ENCODE measurements at places on chromosomes 13 and 19.

GRCh38 chr13:50529154-50529882, 314.2 kb downstream of the DLEU7 start:
- no peak for DNase-seq

GRCh38 chr13:113813749-113814434, 50.0 kb downstream of the GAS6 start:
- DNase-seq: no peak

GRCh38 chr13:91132786-91133185, 214.7 kb upstream of the MIR17HG start:
- no peak for DNase-seq

DNA sequence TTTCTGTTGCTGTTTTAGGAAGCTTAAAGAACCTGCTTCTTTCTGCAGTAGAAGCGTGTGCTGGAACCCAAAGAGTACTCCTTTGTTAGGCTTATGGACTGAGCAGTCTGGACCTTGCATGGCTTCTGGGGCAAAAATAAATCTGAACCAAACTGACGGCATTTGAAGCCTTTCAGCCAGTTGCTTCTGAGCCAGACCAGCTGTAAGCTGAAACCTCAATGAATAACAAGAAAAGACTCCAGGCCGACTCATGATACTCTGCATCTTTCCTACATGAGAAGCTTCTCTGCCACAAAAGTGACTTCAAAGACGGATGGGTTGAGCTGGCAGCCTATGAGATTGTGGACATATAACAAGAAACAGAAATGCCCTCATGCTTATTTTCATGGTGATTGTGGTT, 103.1 kb downstream of the TNFRSF19 start:
- no peak for DNase-seq

- DNase-seq: no peak
These were observed 10.1 kb downstream of the PRR36 start for GRCh38 chr19:7863971-7864689.

GRCh38 chr13:22848539-22849052, 332.2 kb upstream of the SGCG start:
- DNase-seq: no peak

GRCh38 chr19:6862673-6863078, 24.7 kb upstream of the ADGRE1 start:
- peak; percentile 89 for DNase-seq

DNA sequence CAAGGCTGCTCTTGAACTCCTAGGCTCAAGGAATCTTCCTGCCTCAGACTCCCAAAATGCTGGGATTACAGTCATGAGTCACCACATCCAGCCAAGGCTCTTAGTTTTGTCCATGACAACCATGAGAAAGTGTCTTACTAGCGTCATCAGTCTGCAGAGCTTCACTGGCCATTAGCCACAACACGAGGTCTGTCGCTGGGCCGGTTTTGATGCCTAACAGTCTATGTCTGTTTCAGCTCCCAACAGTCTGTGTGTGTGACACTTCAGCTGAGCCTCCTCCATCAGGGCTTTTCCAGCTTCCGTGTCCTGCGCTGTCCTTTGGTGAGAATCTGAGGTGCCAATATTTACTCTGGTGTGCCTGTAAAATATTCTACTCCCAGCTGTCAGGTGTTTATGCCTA, 47.6 kb downstream of the CEP89 start:
- no peak for DNase-seq

DNA sequence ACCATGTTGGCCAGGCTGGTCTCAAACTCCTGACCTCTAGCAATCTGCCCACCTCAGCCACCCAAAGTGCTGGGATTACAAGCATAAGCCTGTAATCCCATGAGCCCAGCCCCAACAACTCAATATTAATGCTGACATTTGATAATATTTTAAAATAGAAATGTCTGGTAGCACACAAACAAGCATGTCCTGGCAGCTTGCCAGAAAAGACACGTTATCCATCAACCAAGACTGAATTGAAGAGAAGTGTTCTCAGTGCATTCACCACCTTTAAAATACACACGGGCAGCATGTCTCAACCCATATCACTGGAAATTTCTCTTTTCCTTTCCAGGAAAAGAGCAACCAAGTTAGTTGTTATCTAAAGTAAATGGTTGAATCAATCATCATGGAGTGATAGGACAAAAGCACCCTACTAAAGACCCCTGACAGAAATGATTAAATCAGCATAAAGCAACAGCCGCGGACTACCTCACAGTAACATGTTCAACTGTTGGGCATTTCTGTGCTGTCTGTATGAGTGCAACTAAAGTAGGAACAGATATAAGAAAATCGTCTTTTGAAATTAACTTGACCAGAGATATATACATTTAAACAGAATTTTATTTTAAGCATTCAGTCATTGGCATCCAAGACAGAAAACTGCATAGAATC, 25.0 kb downstream of the LHFPL6 start:
- DNase-seq: no peak

- no peak for DNase-seq
These were observed 207.0 kb downstream of the SLITRK6 start for GRCh38 chr13:85592211-85592610.

- no peak for DNase-seq
These were observed 713.5 kb downstream of the DIAPH3 start for GRCh38 chr13:59450229-59450628.

GRCh38 chr13:29594303-29594709, 1.2 kb downstream of the SLC7A1 start:
- peak; percentile 42 for DNase-seq

- DNase-seq: no peak
These were observed 616 bp downstream of the PINLYP start for GRCh38 chr19:43575955-43576878.

- DNase-seq: no peak
These were observed 26.0 kb downstream of the SLC7A1 start for GRCh38 chr13:29569253-29570050.

DNA sequence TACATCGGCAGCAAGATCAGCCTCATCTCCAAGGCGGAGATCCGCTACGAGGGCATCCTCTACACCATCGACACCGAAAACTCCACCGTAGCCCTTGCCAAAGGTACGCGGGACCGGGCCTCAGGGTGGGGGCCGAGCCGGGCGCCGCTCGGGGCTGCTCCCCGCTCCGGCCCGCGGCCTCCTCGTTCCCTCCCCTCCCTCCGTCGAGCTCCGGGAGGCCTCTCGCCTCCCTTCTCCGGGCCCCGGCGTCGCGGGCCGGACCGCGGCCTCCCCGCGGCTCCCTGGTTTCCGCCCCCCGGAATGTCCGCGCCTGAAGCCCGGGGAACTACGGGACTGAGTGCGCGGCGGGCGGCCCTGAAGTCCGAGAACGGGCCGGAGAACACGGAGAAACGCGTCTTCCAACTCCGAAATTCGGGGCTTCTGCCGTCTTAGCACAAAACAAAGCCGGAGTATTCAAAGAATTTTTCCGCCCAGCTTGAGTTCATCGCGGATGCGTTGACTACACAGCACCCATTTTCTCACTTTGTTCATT, 423 bp downstream of the LSM14A start:
- no peak for DNase-seq

- DNase-seq: no peak
These were observed 3.8 kb upstream of the SLC8A2 start for GRCh38 chr19:47475465-47475864.

DNA sequence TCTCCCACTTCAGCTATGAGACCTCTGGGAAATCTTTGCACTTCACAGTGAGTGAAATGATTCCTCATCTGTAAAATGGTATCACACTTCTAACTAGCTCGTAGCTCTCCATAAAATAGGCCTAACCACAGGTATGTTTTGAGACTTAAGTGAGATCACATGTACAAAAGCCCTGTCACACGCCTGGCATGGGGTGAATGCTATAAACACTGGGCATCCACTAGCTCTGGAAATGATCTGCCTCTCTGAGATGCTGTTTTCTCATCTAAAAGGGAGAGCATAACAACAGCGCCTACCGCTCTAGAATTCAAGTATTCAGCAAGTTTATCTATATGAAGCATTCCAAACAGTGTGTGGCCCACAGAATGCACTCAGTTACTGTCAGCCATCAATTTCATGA, 2.2 kb downstream of the AKT2 start:
- no peak for DNase-seq

DNA sequence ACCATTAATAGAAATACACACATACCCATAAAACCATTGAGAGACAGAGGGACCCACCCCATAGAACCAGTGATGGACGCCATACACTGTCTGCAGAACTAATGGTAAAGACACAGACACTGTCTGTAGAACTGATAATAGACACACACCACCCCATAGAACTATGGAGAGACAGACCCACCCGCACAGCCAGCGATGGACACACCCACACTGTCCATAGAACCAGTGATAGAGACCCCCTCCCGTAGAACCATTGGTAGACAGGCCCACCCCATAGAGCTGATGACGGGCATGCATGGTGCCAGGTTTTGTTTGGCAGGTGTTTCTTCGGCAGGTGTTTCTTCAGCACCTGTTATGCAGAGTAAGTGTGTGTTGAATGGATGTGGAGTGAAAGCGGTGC, 88.3 kb upstream of the TEX29 start:
- DNase-seq: no peak

DNA sequence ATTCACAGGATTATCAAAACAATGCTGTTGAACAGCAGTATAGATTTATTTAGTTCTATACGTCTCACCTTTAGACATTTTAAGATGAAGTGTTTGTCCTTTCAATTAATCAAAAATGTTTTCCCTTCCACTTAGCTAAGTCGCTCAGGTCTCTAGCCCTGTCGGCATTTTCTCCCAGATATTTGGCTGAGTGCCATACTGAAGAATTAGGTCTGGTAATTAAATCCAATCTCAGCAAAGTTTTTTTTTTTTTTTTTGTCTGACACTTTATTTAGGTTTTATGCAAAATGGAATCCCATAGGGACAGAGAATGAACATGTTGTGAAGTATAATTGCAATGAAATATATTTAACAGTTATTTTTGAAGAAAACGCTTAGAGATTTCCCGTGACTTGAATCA, 44.1 kb downstream of the RFC3 start:
- no peak for DNase-seq

- DNase-seq: no peak
These were observed 40.8 kb upstream of the RANBP3 start for GRCh38 chr19:6018786-6019185.

DNA sequence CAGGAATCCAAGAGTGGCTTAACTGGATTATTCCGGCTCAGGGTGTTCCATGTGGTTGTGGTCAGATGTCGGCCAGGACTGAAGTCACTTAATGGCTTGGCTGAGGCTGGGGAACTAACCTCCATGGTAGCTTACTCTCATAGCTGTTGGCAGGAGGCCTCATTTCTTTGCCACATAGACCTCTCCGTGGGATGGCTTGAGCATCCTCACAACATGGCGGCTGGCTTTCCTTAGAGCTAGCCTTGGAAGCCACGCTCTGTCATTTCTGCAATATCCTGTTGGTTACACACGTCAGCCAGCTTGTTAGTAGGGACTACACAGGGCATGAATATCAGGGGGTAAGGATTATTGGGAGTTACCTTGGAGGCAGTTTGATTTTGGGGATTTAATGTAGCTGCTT, 5.1 kb downstream of the CRX start:
- DNase-seq: no peak

GRCh38 chr19:48513289-48514122, 1.9 kb upstream of the LMTK3 start:
- peak; percentile 69 for DNase-seq

DNA sequence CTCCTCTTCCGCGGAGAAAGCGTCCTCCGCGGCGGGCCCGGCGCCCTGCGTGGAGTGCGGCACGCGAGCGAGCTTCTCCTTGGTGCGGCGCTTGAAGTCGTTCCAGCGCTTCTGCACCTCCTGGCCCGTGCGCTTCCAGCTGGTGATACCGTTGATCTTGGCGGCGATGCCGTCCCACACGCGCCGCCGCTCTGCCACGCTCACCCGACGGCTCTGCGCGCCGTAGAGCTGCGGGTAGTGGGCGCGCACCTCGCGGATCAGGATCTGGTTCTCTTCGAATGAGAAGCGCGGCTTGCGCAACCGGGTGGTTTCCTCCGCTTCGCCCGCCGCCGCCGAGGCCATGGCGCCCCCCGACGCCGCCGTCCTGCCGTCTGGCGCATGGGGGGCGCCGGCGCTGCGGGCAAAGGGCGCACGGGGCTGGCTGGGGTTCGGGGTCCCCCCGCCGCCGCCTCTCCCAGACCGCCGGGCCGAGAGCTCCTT, 941 bp downstream of the MYPOP start:
- DNase-seq: no peak

GRCh38 chr13:73138276-73138637, 79.5 kb downstream of the KLF5 start:
- DNase-seq: no peak

GRCh38 chr19:9040131-9040530, 29.9 kb upstream of the MUC16 start:
- no peak for DNase-seq

- DNase-seq: no peak
These were observed 594 bp downstream of the ZNF559 start for GRCh38 chr19:9324584-9324962.

- no peak for DNase-seq
These were observed 451.1 kb downstream of the FOXO1 start for GRCh38 chr13:40215311-40215710.

DNA sequence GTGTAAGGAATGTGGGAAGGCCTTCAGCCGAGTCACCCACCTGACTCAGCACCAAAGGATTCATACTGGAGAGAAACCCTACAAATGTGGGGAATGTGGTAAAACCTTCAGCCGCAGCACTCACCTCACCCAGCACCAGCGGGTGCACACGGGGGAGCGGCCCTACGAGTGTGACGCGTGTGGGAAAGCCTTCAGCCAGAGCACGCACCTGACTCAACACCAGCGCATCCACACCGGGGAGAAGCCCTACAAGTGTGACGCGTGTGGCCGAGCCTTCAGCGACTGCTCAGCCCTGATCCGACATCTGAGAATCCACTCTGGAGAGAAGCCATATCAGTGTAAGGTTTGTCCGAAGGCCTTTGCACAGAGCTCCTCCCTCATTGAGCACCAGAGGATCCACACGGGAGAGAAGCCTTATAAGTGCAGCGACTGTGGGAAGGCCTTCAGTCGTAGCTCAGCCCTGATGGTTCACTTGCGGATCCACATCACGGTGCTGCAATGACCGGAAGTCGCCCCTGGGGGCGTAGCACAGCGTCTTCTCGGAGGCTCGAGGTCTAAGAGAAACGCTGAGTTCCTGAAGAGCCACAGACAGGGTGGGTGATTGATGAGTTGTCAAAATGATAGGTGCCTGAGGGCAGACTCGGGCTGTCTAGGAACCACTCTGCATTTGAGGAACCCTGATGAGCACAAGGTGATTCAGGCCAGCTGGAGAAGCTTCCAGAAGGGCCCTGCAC, 12.2 kb downstream of the ZSCAN22 start:
- DNase-seq: no peak

DNA sequence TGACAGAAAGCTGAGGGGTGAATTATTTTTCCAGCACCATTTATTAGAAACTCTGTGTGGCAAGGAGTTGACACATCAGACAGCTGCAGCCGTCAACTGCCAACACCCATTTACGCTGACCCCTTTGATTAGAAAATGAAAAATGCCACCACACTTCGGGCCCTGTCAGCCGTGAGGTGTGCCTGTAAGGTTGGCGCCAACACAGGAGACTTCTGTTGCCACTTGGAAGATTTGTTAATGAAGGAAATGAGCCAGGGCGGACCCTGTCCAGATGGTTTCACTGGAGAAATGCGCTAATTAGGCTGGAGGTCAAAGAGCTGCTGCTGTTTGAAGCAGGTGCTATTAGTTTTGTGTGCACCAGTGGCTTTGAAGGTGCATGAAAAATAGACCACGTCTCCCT, 297.5 kb downstream of the MTUS2 start:
- no peak for DNase-seq

- no peak for DNase-seq
These were observed 12.2 kb upstream of the CCDC97 start for GRCh38 chr19:41297628-41298347.

All from activated CD4-positive, alpha-beta T cell treated with anti-CD3 and anti-CD28 coated beads, Interleukin-2, amount 50 U/mL, for 24 hours (primary cell).